ENCODE measurements at places on chromosomes 1 and 21.

GRCh38 chr21:46163380-46163779 is 8.0 kb upstream of the FTCD start:
- DNase-seq: no peak

DNA sequence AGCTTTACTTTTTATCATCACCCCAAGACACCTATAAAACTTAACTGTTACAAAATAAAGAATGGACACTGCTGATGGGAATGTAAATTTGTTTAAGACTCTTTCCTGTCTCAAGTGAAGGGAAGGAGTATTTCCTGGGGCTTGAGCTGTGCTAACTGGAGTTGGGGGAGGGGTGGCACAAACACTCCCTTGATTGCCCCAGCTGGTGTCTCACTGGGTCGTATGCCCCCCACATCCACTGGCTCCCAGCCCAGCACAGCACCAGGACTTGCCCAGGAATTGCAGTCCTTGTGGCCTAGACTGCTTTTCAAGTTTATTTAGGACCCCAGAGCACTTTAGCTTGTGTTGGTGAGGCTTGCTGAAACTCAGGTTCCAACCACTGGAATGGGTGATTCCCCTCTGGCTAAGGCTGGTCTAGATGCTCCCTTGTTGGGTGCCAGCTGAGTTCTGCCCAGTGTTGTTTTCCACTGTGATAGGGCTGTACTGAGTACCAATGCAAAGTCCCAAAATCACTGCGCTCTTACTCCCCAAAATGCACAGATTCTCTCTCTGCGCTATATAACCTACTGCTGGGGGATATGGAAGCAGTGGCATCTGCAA is 49.1 kb upstream of the DR1 start:
- no peak for DNase-seq

GRCh38 chr1:155864393-155864792 is 5.0 kb downstream of the SYT11 start:
- no peak for DNase-seq

DNA sequence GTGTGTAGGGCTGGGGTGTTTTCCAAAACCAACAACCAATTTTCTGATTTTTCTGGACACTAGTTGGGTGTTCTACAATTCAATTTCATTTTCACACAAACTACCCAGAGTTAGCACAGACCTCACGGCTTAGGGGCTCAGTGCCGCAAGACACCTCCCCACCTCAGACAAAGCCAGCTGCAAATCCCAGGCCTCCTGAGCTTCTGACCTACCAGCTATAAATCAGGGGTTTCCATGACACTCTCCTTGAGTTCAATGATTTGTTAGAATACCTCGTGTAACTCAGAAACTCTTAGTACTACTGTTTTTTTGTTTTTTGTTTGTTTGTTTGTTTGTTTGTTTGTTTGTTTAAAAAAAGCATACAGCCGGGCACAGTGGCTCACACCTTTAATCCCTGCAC is 28.7 kb upstream of the FAM89A start:
- no peak for DNase-seq

DNA sequence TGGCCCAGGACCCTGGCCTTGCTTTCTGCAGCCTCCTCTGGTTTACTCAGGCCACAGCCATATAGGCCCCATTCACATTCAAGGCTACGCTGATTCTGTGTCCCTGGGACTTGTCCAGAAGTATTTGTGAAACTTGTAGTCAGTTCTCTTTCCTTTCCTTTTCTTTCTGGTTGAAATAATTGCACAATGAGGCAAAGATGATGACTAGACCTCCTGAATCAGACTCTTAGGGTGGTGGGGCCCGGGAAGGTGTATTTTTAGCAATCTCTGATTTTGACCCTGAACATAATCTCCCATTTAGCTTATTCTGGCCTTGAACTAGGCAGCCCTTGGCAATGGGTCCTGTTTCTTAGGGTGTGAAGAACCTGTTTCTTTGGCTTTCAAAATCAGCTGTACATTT is 39.9 kb downstream of the STUM start:
- no peak for DNase-seq

DNA sequence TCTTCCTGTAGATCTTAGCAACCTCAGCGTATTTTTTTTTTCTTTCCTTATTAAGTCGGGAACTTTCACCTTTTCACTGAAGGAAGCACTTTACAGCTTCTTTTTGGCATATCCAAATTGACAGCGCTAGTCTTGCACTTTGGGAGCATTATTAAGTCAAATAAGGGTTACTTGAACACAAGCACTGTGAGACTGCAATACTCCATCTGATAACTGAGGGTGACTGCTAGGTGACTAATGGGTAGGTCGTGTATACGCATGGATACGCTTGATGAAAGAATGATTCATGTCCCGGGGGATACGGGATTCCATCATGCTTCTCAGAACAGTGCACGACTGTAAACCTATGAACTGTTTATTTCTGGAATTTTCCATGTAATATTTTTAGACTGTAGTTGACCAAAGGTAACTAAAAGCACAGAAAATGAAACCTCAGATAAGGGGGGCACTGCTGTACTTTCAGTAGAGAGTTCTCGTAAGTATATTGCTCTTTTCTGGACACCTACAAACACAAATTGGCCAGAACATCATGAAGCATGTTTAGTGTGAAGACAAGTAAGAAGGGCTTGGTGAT is 364.7 kb downstream of the SMYD3 start:
- DNase-seq: no peak

GRCh38 chr1:7232441-7233236 is 447.4 kb downstream of the CAMTA1 start:
- no peak for DNase-seq

DNA sequence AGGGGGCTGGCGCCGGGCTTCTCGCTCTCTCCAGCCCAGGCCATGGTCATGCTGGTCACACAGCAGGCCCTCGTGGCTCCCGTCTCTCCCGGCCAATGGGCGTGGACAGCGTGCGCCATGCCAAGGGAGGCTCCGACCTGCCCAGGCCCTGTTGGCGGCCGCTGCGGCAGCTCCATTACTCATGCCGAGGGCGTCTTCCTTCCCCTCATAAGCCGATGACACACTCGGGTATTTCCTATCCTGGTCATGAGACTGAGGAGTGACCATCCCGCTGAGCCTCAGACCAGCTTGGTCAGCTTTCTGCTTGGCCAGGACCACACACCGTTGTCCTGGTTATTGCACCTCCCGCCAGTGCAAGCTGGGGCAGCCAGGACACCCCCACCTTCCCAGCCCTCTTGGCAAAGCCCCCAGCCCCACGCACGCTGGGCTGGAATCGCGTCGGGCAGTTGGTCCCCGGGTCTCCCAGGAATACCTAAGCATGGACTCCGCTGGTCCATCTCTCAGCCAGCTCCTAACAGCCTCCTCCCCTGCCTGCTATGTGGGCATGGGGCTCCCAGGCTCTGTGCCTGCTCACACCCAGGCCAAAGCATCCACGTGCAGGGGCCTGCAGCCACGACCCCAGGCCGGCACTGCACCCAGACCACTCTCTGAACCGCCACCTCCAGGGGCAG is 49.8 kb downstream of the ARHGEF16 start:
- peak; percentile 74 for DNase-seq

GRCh38 chr1:53902235-53903138 is 8.5 kb downstream of the DIO1 start:
- DNase-seq: no peak

DNA sequence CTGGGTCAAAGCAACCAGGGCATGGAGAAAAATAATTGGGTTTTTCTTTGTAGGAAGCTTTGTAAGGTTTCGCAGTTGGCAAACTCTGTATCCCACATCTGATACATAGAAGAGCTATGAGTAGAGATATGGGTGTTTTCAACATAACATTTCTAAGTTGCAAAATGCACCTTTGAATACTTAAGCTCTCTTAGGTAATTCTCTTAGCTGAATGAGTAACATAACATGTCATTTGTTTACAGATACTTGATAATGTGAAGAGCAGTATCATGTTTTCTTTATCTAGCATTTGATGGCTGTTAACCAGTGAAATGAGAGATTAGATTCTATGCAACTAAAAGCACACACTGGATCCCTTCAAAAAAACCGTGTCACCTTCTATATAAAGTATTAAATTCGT is 21.6 kb downstream of the RAVER2 start:
- no peak for DNase-seq
